Thyroid gland (tissue), 4 donors: ENCODE measurements at places on chromosomes 2 and 18.

GRCh38 chr2:176154576-176155252 is 2.4 kb upstream of the HOXD3 start:
- no peak for DNase-seq

DNA sequence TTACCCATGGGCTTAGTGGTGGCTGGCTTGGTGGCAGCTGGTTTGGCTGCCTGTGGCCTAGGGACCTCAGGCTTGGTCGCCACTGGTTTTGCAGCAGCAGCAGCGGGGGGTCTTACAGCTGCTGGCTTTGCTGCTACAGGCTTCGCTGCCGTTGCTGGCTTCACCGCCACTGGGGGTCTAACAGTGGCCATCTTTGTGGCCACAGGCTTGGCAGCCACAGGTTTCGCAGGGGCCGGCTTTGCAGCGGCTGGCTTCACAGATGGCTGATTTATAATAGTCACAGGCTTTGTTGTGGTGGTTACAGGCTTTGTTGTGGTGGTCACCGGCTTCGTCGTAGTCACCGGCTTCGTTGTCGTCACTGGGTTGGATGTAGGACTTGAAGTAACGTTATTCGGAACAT is 77.8 kb downstream of the COL6A3 start:
- no peak for DNase-seq

GRCh38 chr2:163044114-163044513 is 205.5 kb upstream of the KCNH7 start:
- DNase-seq = no peak

DNA sequence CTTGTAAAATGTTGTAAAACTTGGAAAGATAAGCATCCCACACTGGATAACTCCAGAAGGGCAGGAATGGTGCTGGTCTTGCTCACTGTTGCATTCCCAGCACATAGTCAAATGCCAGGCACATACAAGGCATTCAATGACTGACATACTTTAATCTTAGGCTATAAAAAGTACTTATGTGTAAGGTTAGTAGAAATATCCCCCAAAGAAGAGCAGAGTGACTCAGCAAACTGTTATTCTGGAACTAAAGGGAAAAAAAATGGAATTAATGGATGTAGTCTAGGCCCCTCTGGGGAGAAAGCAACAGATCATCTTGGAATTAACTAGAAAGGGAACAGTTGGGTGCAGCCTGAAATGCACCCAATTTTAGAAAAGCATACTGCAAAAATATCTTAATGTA is 9.0 kb downstream of the ZBTB14 start:
- DNase-seq = no peak

DNA sequence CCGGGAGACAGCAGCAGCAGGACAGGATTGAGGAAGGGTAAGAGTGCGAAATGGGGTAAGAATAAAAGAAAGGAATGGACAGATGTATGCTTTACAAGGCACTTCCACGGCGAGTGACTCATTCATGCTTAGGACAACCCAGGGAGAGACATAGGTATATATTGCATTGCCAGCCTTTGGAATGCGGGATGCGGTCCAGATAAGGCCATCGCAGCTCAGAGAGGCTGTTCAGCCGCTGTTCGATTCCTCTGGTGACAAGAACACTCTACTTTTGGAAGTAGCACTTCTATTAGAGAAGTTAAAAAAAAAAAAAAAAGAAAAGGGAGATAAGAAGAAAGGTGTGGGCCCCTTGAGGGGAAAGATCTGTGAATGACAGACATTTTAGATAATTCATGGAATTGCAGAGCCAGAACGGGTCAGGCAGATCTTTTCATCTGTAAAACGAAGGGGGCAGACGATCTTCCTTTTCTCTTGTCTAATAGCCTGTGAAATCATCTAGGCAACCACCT is 819 bp upstream of the NCOA1 start:
- no peak for DNase-seq

DNA sequence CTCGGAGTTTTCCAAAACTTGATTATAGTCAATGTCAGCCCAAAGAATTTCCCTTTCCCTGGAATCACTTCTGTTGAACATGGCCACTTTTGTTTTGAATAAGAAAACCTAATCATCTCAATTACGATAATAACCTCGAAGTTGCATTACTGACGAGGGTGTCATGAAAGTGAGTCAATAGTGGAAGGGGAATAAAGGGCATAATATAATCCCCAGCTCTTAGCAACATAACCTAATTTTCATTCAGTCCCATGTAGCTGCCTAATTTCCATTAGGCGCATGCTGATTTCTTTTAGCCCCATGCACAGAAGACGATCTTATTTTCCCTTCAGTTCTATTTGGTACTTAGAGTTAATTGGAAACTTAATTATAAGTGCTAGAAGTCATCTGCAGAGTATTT is 51.1 kb upstream of the RAPH1 start:
- no peak for DNase-seq

- DNase-seq = peak; percentile 80
Observed at GRCh38 chr2:42141687-42142546, 27.2 kb upstream of the EML4 start.

DNA sequence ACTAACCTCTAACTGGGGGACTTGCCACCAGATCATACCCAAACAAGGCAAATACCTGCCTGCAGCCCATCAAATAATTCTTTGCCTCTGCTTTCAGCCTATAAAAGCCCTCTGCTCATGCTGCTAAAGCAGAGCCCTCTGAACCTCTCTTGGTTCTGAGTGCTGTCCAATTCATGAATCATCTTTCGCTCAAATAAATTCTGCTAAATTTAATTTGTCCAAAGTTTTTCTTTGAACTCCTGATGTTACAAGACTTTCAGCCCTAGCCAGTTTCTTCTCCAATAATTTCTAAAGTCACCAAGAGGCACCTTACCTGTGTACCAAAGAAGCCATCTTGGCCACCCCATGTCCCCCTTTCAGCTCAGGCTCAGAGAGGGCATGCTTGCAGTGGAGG is 72.0 kb downstream of the MRO start:
- DNase-seq = no peak
